ENCODE measurements at places on chromosomes 11 and 22.

DNA sequence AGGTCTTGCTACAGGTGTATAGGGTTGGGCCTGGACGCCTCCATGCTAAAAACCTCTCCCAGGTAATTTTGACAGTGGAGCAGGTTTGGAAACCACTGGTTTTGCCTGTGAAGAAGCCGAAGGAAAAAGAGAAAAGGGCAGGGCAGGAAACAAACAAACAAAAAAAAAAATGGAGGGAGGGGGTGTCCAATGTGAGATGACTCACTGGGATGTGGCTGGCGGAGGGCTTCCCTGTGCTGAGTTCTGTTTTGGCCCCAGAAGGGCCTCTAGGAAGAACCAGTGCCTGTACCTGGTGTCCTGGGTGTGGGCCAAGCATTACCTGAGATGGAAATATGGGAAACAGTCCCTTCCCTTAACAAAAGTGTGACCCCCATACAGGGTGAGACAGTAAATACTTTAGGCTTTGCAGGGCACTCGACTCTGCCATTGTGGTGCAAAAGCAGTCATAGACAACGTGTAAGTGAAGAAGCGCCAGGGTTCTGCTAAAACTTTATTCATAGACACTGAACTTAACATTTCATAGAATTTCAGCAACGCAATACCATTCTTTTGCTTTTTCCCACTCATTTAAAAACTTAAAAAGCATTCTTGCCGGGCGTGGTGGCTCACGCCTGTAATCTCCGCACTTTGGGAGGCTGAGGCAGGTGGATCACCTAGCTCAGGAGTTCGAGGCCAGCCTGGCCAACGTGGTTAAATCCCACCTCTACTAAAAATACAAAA, 9.5 kb upstream of the DGKZ start:
- no peak for DNase-seq

GRCh38 chr22:30572840-30573593, 1.4 kb downstream of the GAL3ST1 start:
- no peak for DNase-seq

DNA sequence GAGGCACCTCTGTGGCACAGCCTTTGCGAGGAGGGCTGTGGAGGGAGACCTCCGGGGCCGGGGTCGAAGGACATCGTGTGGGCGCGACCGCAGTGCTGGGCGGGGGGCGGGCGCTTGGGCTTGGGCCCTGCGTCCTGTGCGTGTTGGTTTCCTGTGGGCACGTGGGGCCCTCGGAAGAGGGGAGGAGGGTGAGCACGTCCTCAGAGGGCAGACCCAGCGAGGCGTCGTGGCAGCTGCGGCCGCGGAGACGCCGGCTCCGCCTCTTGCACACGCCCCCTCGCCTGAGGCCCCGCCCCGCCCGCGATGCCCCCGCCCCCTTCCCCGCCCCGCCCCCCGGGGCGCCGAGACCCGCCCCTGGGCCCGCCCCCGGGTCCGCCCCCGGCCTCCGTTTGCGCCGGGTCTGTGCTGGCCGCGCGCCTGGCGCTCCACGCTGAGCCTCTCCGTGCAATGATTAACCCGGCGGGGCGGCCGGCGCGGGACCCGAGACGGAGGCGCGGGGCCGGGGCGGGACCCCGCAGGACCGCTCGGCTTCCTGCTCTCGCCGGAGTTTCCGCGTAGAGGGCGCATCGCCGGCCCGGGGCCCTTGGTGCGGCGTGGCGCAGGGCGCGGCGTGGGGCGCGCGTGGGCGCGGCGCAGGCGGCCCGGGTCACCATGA, at the start of gene PRR5:
PRR5 (plus strand) TSS at position 381 of the 655 bp plus-strand sequence; CDS start at position 652, 271 bp downstream.
- DNase-seq, result no peak

DNA sequence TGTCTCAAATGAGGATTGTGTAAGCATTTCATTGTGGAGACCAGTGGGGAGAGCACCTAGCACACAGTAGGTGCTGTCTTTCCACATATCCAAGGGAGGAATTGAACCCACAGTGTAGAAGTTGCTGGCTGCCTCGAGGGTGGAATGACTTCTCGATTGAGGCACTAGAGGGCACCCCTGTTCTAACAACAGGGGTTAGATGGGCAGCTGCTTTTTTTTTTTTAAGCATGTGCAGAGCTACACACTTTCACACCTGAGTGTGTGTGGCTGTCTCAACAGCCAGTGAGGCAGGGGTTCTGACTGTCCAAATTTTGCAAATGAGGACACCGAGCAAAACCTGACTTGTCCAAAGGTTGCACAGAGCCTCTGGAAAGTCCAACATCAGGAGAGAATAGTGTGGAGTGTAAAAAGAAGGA, 118.2 kb upstream of the CRYBB3 start:
- DNase-seq, result no peak

DNA sequence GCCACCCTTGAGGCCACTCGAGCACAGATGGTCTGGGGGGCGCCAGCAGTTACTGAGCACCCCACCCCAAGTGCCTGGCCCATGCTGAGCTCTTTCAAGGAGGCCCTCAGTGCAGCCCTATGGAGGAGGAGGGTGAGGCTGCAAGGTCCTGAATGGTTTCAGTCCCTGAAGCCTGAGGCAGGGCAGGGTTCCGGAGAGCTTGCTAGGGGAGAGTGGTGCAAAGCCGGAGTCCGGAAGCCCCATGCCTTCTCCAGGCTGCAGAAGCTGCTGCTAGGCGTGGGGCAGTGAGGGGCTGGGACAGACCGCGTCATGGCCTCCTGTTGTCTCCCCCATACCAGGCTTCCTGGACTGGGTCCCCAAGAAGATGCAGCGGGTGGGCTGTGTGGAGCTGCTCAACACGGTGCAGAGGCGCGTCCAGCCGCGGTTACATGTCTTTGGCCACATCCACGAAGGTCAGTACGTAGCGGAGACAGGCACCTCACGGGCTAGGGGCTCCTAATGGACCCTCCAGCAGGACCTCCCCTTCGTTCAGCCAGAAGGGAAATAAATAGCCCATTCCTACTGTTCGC, 90.6 kb downstream of the MPPED1 start:
- no peak for DNase-seq

DNA sequence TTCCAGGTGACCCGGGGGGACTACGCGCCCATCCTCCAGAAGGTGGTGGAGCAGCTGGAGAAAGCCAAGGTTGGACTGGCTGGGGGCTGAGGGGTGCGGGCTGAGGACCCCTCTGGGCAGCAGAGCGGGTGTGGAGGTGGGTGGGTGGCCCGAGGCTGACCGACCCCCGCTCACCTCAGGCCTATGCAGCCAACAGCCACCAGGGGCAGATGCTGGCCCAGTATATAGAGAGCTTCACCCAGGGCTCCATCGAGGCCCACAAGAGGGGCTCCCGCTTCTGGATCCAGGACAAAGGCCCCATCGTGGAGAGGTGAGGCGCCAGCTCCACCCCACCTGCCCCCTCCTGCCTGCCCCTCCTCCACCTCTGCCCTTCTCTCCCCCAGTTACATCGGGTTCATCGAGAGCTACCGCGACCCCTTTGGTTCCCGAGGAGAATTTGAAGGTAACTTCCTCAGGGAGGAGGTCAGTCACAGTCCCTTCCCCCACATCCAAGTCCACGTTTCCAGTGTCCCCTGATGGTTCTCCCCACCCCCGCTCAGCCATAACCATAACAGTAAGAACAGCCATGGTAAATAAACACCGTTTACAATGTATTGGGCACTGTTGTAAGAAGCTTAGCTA, 11.2 kb downstream of the DPP3 start:
- DNase-seq, result no peak

DNA sequence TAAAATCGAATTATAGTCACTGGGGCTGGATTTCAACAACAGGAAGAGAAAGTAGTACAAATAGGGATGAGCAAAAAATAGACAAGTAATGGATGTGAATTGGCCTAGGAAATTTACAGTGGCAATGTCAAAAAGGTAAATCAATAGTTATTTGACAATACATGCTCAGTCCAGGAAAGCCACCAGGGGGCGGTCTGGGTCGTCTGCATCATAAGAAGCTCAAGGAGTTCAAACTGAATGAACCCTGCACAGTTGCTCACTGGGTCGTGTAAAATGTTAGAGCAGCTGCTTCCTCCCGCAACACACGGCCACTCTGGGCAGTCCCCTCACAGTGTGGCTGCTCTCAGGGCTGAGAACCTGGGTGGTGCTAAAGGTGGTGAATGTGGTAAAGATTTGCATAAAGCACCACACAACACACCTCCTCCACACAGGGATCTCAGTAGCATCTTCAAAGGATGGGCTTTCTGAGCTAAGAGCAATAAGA, 85.9 kb downstream of the ZNF280B start:
- peak; percentile 35 for DNase-seq

DNA sequence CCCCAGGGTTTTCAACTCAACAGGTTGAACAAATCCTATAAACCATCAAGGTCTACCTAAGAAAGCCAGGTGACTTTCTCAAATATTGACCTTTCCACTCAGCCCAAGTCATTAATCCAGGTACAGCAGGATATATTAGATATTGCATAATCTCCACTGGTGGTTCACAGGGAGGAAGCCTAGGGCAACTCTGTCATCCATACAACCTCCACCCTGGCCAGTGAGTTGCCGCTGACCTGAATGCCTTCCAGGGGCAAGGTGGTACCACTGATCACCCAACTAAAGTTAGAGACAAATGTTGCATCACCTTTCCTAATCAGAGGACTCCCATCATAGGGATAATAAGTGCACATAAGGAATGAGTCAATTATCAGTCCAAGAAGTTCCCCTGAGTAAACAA, 22.9 kb downstream of the GUCD1 start:
- DNase-seq, result no peak

- DNase-seq, result no peak
Measured at GRCh38 chr11:117883063-117883462, 6.6 kb upstream of the FXYD6 start.

DNA sequence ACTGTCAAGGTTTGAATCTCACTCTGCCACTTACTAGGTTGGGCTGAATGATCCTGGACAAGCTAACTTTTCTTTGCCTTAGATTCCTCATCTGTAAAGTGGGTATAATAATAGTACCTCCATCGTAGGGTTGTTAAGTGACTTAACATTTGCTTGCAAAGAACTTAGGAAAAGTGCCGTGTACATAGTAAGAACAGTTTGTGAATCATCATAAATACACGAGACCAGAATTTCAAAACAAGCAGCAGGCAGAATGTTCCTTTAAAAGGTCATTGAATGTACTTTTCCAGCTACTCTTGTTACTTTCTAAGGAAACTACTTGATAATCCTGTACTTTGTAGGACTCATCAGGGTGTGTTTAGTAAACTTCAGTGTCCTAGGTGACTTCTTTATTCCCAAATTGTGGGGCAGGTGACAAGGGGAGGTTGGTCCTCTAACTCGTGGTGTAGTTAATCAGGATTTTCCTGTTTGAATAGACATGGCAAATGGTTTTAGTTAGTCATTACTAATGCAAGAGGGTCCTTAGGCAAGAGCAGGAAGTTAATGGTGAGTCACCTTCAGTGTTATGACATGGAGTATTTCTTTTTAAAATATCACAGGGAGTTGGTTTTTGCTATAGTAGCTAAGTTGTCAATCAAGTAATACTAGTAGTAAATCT, 67.9 kb downstream of the YAP1 start:
- no peak for DNase-seq

DNA sequence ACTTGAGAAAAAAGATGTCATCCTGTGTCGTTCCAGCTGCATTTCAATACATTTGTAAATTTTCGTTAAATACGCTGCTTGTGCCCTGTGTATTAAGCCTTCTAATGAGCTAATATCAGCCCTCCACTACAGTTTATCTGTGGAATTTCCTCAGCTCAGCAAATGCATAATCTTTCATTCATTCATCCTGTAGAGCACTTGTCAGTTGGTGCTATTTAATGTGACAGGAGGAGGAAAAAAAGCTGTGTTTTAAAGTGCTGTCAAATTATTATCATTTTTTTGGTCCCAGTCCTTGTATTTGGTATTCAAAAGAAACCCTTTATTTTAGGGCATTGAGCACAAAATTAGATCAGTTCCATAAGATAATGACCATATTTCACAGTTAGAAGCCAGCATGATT, 184.7 kb downstream of the FAT3 start:
- no peak for DNase-seq

- no peak for DNase-seq
Measured at GRCh38 chr11:12807621-12808020, 133.4 kb downstream of the TEAD1 start.

GRCh38 chr11:18677560-18677959, 21.0 kb upstream of the TMEM86A start:
- DNase-seq, result no peak

- DNase-seq, result no peak
Measured at GRCh38 chr11:133723056-133723455, 122.3 kb downstream of the SPATA19 start.

DNA sequence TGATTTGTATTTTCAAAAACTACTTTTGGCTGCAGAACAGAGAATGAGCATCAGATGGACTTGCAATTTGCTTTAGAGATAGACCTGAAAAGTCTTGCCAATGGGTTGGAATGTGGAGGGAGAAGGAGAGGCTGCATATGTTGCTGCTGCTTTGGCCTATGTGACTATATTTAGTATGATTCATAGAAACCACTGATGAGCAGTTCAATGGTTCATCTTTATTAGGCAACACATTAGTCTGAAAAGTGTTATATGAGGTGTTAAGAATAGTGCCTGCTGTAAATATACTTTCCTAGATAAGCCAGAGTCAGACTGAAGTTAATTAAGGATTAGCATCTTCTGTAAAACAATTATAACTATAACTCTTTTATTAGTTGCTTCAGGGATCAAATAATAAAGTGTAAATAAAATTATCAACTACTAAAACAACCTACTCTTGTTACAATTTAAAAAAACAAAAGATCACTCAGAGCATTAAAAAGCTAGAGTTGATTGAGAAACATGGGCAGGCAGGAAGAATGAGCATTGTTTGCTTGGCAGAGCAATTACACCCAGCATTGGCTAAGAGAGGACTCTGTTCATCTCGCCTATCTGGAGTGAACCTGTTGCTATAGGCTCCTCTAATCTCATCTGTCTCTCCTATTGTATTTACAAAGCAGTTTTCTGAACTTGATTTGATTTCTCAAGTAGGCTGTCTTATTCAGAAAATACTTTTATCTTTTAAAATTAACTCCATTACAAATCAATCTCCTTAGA, 36.3 kb downstream of the HORMAD2 start:
- no peak for DNase-seq

DNA sequence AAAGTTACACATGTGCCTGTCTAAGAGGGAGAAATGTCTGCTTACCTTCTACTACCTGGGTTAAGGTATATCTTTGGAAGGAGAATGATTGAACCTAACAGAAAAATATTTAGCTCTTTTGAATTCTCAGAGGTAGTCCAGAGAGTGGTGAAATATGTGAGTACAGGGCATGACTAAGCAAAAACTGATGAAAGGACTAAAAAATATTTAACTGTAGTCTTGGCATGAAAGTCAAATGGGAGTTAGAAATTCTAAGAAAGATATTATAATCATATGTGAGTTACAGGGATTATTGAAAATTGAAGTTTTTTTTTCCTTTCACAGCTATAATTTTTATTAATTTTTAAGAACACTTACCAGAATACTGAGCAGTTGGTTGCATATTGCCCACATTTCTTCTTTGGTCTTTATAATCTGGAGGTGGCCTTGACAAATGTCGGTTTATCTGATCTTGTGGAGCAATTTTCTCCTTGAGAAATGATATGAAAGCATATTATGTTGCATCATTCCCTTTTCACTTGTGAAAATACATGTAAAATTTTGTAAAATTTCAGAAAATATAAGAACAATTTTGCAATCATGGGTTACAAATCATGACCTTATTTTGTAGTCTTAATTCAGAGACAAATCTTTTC, 61.4 kb upstream of the MTMR2 start:
- no peak for DNase-seq

All from iPS DF 6.9 (cell line).